Right ventricle myocardium superior (tissue), 1 donor: ENCODE measurements at places on chromosomes 12 and 14. TPM values are rescaled to one million over a fixed set of nuclear protein-coding genes. Genes with fewer than 3 reads are reported as not detected.

DNA sequence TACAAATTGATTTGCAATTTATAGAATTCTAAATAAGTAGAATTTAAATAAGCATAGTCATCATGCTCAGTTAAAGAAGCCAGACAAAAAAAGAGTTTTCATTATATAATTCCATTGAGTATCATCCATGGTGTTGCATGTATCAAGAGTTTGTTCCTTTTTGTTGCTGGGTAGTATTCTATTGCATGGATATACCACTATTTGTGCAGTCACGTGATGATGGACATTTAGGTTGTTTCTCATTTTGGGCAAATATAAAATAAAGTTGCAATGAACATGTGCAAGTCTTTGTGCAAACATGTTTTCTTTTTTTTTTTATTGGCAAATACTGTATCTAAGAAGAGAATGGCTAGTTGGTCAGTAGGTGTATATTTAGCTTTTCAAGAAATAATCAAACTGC is 186.2 kb upstream of the FRMD6 start:
- no peak for DNase-seq

Gene DYRK4
- total RNA-seq: 23.5 TPM

- no peak for DNase-seq
These were observed 126.9 kb downstream of the DUSP6 start for GRCh38 chr12:89225401-89225800.

DNA sequence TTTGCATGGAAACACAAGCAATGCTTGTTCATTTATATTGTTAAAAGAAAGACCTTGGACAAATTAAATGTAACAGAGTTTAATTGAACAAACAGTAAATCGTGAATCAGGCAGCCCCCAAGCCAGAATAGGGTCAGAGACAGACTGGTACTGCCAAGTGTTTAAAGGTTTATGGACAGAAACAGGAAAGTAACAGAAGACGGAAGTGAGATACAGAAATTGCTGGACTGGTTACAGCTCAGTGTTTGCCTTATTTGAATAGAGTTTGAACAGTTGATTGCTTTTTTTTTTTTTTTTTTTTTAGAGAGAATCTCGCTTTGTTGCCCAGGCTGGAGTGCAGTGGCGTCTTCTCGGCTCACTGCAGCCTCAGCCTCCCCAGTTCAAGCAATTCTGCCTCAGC is 50.3 kb downstream of the DAO start:
- no peak for DNase-seq

Gene MON2
- 12.5 TPM for total RNA-seq

DNA sequence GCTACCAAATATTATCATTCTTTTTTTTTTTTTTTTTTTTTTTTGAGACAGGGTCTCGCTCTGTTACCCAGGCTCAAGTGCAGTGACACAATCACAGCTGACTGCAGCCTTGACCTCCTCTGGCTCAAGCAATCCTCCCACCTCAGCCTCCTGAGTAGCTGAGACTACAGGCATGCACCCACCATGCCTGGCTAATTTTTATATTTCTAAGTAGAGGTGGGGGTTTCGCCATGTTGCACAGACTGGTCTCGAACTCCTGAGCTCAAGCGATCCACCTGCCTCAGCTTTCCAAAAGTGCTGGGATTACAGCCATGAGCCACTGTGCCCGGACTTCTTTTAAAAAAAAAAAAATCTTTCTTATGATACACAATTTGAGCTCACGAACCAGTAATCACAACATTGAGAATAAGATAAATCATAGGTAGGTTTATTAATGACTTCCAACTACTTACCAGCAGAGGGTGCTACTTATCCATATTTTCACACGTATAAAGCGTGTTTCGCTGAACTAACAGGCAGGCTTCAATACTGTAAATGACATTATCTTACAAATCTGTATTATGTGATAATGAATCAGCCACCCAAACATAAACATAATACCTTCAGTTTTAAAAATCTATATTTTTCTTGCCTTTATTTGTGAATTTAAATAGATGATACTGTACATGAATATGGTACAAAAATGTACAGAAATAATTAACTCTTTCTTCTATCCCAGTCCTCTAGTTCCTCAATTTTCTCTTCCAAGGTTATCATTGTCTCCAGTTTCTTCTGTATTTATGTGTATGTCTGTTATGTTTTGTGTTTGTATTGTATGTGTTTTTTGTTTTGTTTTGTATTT is 42.5 kb upstream of the BCAT1 start:
- no peak for DNase-seq

- DNase-seq: no peak
These were observed 183.8 kb upstream of the SFSWAP start for GRCh38 chr12:131527092-131527491.

- DNase-seq: no peak
These were observed 261.7 kb downstream of the NEDD1 start for GRCh38 chr12:97168804-97169203.

- DNase-seq: no peak
These were observed 57.6 kb upstream of the ATP2B1 start for GRCh38 chr12:89765959-89766824.

- no peak for DNase-seq
These were observed 33.5 kb downstream of the RHOJ start for GRCh38 chr14:63237791-63238190.

GRCh38 chr12:8127138-8127537 is 3.7 kb downstream of the CLEC4A start:
- DNase-seq: no peak

- DNase-seq: no peak
These were observed 96.7 kb downstream of the RMST start for GRCh38 chr12:97559267-97559666.
